Stimulated activated CD4-positive, alpha-beta T cell treated with anti-CD3 and anti-CD28 coated beads, Interleukin-1b, Interleukin-23, amount 100 ng/mL, for 24 hours (primary cell): ENCODE measurements at places on chromosomes 12 and 14.

DNA sequence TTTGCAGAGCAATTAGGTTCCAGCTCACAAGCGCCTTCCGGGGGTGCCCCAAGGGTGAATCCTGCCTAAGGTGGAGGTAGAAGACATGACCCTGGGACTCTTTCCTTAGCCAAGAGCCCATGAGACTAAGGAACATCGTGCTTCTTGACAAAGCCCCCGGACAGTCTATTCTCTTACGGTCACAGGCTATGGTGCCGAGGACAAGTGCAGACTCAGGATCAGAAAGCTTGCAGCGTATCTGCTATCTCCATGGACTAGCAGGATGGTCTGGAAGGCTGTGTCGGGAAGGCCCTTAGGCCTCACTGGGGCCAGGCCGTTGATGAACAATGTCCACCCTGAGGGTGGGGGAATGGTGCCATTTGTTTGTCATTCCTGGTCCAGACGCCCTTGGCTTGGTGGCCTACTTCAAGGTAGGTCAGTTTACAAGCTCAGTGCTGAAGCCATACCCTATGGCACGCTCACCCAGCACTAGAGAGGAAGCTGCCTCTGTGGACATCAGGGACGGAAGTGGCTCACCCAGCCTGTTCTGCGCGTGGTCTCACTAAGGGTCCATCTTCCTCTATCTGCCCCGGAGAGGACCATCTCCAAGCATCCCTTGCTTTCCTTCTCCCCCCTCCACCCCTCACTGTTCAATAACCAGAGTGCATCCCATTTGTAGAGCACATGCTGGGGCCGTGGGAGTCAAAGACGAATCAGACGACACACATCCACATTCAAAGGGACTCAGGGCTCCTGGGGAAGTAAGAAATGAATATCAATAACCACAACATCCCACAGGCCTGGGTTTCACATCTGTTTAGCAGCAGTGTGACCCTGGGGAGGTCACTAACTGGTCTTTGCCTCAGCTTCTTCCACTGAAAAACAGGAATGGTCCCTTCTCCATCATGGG is 45.0 kb upstream of the IQSEC3 start:
- DNase-seq = no peak

GRCh38 chr14:80047761-80048160 is 163.5 kb downstream of the DIO2 start:
- no peak for DNase-seq

GRCh38 chr12:89756585-89757398 is 48.2 kb upstream of the ATP2B1 start:
- DNase-seq = no peak

- DNase-seq = no peak
Measured at GRCh38 chr12:57576613-57577160, 14.3 kb upstream of the PIP4K2C start.

- no peak for DNase-seq
Measured at GRCh38 chr14:61516118-61516743, 179.1 kb upstream of the HIF1A start.

GRCh38 chr12:25135531-25136154 is 59.3 kb downstream of the DNAI7 start:
- no peak for DNase-seq

- no peak for DNase-seq
Measured at GRCh38 chr14:92308716-92309115, 14.2 kb upstream of the SLC24A4 start.

DNA sequence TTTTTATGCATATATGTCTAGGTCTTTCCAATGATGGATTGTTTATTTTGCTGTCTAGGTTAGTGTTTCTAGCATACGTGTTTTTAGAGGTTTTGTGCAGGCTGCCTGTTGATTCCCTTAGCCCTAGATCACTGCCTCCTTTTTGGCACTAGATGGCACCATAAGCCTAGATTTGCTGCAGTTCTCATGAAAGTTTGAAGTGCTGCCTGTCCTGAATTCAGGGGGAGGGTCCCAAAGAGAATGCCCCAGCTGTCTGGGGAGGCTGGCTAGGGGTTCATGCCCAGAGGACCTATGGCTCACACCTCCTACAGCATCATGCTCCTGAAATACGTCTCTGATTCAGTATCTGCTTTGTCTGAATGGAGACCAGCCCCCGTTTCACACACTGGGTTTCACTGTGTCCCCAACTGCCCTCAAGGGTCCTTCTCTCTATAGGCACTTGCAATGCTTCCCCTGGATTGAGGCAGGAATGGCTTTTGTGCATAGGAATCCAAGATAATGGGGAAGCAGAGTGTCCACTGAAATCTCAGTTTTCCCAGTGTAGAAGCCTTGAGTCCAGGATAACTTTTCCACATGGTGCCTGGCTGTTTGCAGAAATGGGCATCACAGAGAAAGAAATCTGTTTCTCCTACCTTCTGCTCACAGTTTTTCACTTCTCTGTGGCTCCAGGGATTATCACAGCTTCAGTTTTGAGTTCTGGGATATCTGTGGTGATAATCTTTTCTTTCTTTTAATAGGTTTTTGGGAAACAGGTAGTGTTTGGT is 14.2 kb upstream of the TXNRD1 start:
- DNase-seq = no peak

DNA sequence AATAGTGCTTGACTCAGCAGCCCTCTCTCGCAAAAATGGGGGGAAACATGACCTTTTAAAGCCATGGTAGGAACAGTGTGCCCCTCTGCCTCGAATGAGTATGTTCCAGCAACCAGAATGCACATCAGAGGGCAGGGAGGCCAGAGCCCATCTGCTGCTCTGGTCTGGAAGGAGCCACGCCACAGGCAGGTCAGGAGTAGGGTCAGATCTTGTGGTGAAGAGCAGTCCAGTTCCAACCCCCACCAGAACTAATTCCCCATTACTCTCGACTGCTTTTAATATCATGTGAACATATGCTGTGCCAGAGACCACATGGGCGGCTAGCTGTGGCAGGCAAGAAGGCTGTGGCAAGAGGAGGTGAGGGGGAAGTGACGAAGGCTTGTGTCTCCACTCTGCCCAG is 34.6 kb upstream of the TMX1 start:
- DNase-seq = no peak

DNA sequence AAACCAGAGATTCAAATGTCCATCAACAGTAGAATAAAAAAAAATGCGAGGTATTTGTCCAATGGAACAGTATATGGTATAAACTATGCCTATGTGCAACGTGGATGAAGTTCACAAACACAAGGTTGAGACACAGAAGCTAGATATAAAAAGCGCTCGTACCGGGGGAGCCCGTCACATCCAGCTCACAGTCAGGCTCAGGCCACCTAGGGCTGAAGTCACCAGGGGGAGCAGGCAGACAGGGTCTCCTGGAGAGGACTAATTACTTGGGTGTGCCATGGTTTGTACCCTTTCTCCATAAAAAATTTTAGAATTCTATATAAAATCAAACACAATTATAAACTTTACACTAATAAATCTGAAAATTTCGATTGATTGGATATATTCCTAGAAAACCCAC is 13.6 kb downstream of the AHNAK2 start:
- no peak for DNase-seq

DNA sequence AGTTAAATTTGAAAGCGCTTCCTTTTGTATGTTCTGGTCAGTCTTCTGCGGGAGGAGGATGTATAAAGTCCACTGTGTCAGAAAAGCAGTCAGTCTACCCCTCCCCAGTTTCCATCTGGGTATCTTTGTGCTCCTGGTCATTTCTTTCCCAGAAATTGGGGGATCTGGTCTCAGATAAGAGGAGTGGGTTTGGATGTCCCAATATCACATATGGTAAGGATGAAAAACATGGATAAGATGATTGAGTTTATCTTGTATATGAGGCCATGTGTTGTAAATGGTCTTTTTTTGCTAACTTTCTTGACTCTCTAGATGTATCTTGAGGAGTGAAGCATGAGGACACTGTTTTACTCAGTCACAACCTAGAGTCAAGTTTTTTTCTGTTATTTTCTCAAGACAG is 186.8 kb upstream of the HIF1A start:
- no peak for DNase-seq

GRCh38 chr14:33956640-33957039 is 5.8 kb upstream of the EGLN3 start:
- DNase-seq = no peak

- no peak for DNase-seq
Measured at GRCh38 chr12:62683776-62684569, 217.3 kb downstream of the MON2 start.

DNA sequence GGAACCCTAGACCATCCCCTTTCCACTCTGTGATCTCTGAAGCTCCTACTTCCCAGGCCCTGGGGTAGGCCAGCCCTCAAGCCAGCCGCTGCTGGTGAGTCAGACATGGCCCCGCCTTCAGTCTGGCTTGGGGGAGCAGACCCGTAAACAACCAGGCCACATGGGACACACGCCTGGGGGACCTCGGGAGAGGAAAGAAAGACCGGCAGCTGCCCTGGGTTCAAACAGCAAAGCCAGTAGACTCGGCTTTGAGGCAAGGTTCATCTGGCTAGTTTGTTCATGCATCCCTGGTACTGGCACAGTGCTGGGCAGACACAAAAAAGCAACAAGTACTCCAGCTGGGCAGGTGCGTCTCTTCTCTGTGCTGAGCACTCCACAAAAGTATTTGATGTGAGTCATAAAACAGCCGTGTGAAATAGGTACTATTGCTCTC is 101.9 kb downstream of the SETD3 start:
- no peak for DNase-seq

GRCh38 chr14:104109731-104110361 is 24.3 kb downstream of the ASPG start:
- DNase-seq = no peak

GRCh38 chr12:52270541-52271070 is 3.8 kb upstream of the KRT86 start:
- no peak for DNase-seq

DNA sequence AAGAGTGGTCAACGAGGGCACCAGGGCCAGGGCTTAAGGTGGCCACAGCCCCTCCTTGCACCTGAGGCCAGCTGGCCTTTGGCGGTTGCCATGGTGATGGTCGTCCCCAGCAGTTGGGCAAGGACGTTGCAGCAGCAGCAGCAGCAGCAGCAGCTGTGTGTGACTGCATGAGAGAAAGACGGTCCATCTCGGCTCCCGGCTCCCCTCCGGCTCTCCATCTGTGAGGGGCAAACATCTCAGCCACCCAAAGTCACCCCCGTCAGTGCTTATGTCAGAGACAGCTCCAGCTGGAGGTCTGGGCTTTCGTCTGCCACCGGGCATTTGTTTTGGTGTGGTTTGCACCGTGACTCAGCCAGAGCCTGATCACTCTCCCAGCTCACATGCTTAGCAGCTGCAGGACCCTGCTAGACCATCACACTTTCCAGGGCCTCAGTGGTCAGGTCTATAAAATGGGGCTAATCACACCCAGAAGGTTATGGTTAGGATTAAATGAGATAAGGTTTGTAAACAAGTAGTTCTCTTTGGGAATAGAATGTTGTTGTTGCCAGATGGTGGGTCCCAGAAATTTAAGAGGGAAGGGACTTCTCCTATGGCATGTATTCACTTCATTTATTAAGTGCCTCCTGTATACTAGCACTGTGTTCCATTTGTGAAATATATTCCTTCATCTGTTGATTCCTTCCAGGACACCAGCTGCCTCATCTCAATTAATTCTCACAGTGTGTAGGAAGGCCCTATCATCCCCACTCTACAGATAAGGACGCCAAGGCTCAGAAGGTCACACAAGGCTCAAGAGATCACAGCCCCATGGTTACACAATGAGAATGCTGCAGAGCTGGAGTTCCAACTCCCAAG is 212.6 kb upstream of the LHX5 start:
- DNase-seq = no peak

DNA sequence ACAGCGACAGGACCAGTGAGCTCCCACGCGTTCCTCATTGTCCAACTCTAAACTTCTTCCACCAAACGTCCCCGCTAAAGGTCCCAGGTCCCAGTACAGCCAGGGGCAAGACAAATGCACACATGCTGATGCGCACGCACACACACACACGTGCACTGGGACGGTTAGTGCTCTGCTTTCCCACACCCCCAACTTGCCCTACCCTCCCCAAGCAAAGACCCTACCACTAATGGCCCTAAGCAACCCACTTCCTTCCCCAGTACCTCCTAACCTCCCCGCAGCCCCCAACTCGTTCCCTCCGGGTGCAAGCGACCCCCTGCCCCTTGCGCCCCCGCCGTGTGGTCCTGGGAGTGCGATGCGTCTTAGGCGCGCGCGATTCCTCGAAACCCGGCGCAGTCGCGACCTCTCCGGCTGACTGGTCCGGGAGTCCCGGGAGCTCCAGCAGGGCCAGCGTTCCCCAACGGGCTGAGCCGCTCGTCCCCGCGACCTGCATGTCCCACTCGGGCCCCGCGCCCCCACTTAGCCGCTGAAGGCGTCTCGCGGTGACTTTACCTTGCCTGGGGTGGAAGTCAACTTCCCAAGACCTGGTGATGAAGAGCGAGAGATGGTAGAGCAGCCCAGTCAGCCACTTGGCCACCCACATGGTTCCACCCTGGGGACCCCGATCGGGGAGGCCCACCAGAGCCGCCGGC is 578 bp downstream of the ADAMTS20 start:
- no peak for DNase-seq

GRCh38 chr12:50927766-50928224 is 24.5 kb upstream of the HIGD1C start:
- no peak for DNase-seq

DNA sequence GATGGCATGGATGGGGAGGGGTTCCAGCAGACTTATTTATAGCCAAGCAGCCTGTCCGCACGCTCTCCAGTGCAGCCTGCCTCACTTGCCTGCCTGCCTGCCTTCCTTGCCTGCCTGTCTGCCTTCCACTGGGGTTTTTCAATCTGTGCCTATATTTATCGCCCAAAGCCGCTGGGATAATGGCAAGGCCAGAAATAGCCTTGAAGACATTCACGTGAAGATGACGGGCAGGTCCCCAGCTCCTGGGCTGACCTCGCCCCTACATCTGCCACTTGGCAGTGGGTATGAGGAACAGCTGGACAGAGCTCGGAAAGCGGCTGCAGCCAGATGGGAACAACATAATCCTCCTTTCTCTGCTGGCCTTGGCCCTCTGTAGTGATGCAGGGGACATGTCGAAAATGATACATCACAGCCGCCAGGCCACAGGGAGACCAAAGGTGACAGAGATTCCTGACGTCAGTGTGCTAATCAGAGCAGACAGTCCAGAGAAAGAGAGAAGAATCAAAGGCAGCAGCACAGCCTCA is 53.3 kb downstream of the PITPNM2 start:
- no peak for DNase-seq

DNA sequence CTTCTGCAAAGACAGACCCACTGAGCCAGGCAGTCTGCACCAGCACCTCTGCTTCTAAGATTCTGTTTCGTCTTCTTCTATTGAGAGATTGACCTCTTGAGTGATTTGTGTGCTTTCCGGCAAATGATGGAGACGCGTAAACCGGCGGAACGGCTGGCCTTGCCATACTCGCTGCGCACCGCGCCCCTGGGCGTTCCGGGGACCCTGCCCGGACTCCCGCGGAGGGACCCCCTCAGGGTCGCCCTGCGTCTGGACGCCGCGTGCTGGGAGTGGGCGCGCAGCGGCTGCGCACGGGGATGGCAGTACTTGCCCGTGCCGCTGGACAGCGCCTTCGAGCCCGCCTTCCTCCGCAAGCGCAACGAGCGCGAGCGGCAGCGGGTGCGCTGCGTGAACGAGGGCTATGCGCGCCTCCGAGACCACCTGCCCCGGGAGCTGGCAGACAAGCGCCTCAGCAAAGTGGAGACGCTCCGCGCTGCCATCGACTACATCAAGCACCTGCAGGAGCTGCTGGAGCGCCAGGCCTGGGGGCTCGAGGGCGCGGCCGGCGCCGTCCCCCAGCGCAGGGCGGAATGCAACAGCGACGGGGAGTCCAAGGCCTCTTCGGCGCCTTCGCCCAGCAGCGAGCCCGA is 703 bp downstream of the ASCL4 start:
- no peak for DNase-seq

GRCh38 chr12:94954948-94955592 is 48.4 kb downstream of the NDUFA12 start:
- no peak for DNase-seq

- no peak for DNase-seq
Measured at GRCh38 chr14:83798421-83798820, 1731.5 kb upstream of the FLRT2 start.

- DNase-seq = no peak
Measured at GRCh38 chr12:85951823-85952222, 77.7 kb downstream of the NTS start.
